Activated CD4-positive, alpha-beta T cell treated with anti-CD3 and anti-CD28 coated beads for 48 hours (primary cell): ENCODE measurements at places on chromosomes 2 and 18.

- DNase-seq, result no peak
Observed at GRCh38 chr2:54671875-54672589, 51.4 kb upstream of the EML6 start.

DNA sequence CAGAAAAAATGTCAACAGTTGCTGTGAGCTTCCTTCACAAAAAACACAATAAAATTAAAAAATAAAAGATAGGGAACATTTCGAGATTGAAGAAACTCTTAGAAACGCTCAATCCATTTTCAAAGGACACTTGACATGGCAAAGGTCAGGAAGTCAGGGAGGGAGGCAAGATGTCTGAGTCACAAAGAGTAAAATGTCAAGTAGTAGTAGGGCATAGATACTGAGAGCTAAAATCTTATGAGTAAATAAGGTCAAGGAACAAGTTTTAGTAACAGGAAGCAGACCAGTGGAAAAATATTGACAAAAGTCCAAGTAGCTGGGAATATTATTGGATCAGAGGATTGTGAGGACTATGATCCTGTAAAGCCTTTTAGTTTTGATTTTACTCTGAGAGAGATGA lies 495.6 kb downstream of the TMX3 start:
- no peak for DNase-seq

DNA sequence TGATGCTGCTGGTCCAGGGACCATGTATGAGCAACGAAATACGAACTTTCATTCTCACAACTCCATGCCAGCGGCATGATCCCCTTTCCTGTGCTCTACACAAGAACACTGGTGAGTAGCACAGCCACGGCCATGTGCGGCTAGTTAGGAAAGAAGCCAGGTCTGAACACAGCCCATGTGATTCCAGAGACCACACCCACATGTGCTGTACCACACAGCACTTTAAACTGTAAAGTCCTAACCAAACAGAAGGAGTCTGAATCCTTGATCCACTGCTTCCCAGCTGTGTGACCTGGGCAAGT lies 33.0 kb upstream of the ACAA2 start:
- DNase-seq, result no peak

DNA sequence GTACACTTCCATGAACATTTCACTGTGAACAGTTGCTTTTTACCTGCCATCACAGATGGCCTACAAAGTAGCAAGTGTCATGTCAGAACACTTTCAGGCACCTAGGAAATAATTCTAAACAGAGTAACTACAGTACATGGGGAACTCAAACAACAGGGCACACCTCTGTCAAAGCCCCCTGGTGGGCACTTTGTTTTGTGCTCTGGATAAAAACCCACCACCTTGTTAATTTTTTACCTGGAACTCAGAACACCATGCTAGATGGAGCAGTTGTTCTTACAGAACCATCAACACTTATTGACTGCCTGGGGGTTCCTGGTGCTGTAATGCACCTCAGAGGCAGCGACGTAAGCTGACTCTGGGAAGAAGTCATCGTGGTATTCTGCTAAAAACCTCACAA lies 2.3 kb downstream of the MSL3B start:
- peak; percentile 30 for DNase-seq

- DNase-seq, result no peak
Observed at GRCh38 chr18:63477200-63477599, 442 bp downstream of the SERPINB5 start.

DNA sequence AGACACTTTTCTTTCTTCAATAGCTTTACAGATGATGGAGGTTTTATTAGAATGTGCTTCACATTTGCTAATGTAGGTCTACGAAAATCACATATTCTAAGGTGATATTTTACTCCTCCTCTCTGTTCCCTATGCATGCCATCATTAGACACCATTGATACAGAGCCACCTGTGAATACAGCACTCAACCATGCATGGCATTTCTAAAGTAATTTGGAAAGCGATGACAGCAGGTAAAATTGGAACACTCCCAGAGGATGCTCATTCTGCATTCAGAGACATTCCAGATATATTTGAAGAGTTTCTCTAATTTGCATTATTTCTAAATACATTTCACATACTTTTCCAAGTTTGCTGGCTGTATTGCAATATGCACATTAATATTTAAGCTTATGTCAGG lies 65.3 kb upstream of the RIT2 start:
- DNase-seq, result no peak

GRCh38 chr18:76487070-76487469 lies 8.0 kb downstream of the ZNF516 start:
- no peak for DNase-seq

DNA sequence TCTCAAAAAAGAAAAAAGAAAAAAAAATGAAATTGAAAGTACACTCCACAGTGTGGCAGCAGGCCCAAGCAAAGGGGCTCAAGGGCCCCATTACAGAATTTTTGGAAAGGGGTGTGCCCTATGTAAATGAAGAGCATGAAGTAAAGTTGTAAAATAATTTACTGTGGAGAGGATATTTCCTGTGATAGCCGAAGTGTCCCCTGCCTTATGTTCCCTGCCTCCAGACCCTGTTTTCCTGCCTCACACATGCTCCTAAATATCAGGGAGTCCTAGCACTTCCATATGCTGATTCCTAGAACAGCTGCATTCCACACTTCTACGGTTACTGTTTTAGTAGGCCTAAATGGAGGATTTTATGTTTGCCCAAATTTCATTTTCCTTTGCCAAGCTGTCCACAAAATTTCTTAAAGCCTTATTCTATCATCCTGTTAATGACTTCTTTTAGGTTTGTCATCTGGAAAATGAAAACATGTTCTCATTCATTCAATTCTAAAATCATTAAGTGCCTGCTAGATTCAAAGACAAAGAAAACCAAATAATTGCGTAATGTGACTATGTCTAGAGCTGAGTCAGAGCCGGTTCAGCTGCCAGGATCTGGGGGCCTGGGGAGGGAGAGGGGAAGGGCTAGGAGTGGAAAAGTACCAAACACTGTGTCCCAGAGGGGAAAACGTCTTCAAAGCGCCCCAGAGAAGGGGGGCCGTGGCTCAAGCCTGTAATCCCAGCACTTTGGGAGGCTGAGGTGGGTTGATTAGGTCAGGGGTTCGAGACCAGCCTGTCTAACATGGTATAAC lies 25.9 kb upstream of the IMPA2 start:
- DNase-seq, result no peak

GRCh38 chr2:132384491-132385151 lies 32.0 kb upstream of the GPR39 start:
- no peak for DNase-seq

DNA sequence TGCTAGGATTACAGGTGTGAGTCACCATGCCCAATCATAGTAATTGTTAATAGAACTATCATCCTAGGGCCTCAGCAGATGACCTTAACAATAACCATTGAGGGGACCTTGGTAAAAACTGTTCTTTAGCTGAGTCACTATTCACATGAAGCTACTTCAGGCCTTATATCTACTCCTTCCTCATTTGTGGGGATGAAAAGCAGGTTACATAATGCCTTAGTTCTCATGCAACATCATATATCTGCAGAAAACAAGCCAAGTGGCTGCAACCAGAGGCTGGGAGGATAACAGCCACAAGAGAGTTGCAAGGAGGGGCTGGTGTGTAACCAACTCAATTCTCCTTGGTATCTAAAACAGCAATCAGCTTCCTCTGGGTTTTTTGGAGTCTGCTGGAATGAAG lies 445.4 kb downstream of the NBAS start:
- DNase-seq, result no peak

DNA sequence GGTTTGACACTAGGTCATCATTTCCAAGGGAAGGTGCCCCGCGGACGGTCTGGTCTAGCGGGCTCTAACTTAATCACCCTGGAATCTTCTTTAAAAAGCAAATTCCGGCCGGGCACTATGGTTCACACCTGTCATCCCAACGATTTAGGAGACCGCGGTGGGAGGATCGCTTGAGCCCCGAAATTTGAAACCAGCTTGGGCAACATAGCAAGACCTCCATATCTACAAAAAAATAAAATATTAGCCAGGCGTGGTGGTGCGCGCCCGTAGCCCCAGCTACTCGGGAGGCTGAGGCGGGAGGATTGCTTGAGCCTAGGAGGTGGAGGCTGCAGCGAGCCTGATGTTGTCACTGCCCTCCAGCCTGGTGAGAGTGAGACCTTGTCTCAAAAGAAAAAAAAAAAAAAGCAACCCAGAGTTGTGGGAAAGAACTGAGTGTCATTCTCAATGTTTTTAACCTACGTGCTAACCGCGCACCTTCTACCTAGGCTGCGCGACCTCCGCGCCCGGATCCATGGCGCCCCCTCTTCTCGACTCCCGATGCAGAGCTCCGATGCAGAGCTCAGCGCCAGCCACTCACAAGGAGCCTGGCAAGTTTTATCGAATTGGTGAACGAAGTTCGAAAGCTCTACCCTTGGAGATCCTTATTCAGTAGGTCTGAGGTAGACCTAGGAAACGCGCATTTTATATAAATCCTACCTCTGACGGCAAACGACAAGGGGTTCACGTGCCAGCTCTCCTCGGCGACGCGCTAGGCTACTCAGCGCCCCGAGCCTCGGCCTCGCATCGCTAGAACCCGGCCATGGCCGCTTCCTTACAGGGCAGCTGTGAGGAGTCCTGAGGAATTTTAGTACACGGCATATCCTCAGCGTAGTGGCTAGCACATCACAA lies 888 bp upstream of the TWSG1 start:
- peak; percentile 24 for DNase-seq

DNA sequence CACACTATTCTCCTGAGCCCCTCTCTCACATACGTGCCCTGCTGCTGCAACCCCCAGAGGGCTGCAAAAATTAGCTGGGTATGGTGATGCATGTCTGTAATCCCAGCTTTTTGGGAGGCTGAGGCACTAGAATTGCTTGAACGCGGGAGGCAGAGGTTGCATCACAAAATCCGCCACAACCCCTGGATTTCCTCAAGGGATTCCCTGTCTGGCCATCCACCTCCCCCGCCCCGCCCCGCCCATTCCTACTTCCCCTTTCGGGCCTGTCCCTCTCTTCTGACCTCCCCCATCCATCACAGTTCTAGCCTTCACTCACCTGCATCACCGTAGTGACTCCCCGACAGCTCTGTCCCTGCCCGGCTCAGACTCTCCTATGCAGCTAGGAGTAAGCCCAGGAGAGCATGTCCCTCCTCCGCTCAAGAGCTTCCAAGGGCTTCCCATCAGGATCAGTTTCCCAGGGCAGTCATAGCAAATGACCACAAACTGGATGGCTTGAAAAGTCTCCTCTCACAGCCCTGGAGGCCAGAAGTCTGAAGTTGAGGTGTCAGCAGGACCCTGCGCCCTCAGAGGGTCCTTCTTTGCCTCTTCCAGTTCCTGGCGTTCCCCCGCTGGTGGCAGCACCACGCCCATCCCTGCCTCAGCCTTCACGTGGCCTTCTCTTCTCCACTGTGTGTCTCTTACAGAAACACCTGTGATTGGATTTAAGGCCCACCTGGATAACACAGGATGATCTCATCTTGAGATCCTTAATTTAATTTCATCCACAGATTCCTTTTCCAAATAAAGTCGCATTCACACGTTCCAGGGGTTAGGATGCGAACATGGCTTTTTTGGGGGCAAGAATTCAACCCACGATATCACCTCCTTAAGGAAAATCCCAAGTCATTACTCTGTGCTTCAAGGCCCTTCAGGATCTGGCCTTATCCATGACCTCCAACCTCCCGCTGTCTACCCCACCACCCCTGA lies 58.5 kb downstream of the HS1BP3 start:
- DNase-seq, result no peak

GRCh38 chr2:82098617-82099016 lies 1794.1 kb upstream of the LRRTM1 start:
- no peak for DNase-seq

DNA sequence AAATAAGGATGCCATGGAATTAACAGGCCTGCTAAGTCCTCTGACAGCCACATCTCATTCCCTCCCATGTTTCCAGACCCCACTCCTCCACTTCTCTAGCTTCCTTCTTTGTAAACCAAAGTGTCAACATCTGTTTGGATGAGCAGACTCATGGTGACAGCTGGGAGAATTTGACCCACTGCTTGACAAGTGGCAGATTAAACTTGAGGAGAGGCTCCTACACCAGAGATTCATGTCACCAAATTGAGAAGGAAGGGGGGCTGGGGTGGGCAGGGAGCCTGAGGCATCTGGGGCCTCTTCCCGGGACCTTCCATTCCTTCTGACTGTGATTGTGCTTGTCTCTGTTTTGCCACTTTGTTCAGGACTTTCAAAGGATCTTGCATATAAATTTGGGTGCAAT lies 41.0 kb upstream of the IGFBP5 start:
- no peak for DNase-seq
